GM04504 (cell line): ENCODE measurements at places on chromosomes 5 and 9.

GRCh38 chr5:7317751-7318150, 78.2 kb upstream of the ADCY2 start:
- DNase-seq: no peak

DNA sequence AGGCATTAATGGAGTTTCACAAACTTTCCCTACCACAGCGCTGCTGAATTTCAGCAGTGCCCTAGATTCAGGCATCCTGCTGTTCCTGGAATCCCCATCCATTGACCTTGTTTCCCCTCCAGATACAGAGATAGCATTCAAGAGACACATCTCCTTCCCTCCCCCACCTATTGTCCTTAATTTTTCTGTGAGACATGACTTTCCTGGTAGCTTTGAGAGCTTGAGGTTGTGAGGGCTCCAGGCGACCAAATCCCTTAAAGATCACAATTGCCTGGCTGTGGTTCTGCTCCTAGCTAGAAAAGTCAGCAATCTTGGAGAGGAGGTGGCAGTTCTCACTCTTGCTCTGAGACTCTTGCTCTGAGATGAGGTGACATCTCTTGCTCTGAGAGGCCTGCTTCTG, 48.0 kb downstream of the PRR16 start:
- no peak for DNase-seq

DNA sequence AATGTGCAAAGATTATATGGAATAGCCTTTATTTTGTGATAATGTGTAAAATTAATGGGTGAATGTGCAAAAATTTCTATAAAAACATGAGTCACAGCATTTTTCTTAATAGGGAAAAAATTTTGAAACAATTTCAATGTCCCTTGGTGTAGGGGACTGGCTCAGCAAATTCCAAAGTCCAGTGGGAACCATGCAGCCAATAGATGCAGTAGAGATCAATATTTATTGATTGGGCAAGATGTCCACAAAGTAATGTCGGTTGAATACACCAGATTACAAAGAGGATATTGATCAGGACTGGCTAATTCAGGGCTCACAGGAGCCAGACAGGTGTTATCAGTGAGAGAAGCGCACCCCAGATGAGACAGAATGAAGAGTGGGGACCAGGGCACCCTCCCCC, 62.5 kb downstream of the AMBP start:
- DNase-seq: no peak

DNA sequence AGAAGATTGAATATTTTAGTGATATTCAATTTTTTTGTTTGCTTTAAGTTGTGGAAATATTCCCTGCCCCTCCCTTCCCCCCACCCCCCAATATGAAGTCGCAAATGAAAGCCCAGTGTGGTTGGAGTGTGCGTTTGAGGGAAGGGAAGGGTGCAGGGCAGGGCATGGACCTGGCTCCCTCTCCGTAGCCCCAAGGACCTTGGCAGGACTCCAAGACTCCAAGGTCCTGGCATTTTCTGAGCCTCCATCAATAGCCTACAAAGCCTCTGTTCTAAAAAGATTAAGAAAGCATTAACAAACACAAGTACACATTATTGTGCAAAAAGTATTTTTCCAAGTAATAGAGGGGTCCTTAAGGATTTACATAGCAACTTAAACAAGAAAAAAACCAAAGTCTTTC, 38.8 kb upstream of the PTPN3 start:
- no peak for DNase-seq
